ENCODE measurements at places on chromosomes 4 and X.
A peak's percentile ranks its signal among the peaks of the same experiment; 100 is the strongest.

DNA sequence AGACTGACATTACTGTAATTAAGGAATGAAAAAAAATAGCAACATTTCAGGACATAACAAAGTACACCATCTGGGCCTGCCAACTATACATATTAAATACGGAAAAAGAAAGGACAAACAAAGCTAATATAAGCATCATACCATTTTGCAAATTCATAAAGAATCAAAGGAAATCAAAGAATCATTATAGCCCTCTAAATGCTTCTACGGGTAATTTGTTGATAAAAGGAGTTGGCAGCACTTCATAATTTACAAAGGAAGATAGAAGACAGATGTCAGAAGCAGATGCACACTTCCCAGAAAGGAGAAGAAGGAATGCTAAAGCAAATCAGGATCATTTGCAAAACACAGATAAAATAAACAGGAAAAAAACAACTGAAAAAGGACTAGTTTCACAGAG lies 1757.3 kb downstream of the PCDH7 start:
- DNase-seq: no peak

DNA sequence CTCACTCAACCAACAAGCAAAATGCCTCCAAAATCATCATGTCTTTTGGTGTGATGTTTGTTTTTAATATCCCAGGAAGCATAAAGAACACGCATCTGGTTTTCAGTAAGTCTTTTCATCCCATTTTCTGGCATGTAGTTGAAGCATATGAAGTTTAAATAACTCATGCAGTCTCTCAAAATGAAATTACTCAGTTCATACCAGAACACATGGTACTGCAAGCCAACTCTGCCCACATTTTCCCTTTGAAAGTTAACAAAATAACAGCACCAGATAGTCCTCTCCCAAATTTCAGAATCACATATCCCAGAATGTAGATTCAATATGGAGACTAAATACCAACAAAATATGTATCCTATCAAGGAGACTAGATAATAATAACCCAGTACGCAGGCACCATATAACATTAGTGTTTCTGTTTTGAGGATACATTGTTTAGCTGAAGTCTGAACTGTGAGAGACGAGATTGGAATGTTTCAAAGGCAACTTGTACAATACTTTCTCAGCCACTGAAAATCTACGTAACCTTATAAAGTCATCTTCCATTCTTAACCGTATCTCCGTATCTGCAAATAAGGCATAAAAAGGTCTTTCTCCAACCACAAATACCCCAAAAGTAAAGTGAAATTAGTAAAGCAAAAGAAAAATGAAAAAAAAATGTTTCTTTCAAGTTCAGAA lies 23.1 kb downstream of the CORIN start:
- no peak for DNase-seq

DNA sequence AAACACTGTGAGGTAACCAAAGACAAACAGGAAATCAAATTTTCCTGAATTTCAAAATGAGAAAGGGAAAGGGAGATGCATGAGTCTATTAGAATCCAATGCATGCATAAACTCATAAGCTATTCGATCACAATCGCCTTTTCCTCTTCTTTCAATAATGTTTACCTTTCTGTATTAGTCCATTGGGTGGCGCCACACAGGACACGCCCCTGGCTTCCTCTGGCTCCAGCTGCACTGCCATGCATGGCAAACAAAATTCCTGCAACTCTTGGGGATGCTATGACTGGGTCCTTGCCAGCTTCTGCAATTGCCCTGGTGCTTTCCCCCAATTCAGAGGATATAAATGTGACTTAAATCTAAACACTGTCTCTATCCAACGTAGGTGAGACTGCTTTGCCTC lies 424.5 kb upstream of the PCDH7 start:
- DNase-seq: no peak

GRCh38 chr4:46924789-46925529 lies 15.9 kb upstream of the COX7B2 start:
- DNase-seq: no peak

DNA sequence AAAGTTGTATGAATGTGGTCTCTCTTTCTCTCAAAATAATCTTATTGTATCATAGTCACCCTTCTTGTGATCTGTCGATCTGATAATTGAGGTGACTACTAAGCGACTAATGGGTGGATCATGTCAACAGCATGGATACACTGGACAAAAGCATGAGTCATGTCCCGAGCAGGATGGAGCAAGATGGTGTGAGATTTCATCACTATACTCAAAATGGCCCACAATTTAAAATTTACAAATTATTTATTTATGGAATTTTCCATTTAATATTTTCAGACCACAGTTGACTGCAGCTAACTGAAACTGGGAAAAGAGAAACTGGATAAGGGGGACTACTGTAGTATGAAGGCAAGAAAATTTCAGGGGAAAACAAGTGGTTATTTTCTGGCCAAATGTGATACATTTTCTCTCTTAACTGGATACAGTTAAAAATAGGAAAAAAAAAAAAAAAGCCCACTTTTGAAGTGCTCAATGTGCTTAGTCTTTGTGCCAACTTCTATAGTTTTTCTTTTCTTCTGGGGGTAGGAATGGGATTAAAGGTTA lies 25.3 kb downstream of the FAM241A start:
- no peak for DNase-seq

DNA sequence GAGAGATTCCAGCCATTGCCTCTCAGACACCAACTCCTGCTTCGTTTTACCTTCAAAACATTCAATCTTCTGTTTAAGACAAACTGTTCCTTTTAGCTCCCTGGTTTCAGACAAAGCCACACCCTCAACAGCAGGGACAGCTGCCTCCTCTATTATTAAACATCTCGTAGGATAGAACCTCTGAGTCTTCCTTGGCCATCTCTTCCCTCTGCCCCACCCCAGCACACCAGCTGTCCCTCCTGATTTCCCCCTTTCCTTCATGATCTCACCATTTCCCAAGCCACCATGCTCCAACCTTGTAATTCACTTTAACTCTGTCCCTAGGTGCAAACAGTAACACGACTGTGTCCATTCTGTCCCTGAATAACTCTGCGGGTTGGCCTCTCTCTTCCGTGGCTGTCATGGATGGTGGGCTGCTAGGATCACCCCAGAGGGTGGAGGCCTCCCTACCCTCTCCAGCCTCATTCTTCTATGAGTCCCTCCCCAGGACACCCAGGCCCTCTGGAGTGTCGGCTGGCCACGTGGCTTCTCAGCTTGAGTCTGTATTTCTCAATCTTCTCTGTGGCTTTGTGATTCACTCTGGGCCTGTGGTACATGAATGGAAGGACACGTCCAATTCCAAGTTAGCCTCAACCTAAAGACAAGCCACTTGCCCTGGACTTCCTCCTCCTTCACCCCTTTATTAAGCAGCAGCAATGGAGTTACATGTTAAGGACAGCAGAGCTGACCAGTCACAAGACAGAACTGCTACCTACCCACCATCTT lies 349.9 kb downstream of the FBXW7 start:
- no peak for DNase-seq

DNA sequence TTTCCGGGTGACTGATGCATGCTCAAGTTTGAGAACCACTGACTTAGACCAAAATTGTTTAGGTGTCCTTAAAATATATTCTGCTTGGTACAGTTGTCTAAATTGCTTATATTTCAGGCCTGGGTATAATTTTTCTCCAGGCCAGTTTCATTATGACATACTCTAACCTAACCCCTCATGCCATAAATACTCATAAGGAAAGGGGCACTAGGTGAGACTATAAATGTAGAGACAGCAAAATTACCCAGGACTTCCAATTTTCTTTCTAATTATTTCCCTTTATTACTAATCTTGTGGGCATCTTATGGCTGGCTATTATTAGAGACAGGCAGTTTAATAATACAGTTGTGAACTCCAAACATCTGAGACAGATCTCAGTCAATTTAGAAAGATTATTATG lies 150.2 kb downstream of the RRAGB start:
- no peak for DNase-seq

GRCh38 chr4:111707491-111707890 lies 437.8 kb upstream of the FAM241A start:
- no peak for DNase-seq

GRCh38 chr4:88008122-88008742 lies 797 bp downstream of the PKD2 start:
- peak; percentile 32 for DNase-seq

- DNase-seq: no peak
Observed at GRCh38 chr4:141763374-141763773, 127.0 kb downstream of the IL15 start.

GRCh38 chr4:66704243-66704642 lies 841.1 kb downstream of the CENPC start:
- DNase-seq: no peak

DNA sequence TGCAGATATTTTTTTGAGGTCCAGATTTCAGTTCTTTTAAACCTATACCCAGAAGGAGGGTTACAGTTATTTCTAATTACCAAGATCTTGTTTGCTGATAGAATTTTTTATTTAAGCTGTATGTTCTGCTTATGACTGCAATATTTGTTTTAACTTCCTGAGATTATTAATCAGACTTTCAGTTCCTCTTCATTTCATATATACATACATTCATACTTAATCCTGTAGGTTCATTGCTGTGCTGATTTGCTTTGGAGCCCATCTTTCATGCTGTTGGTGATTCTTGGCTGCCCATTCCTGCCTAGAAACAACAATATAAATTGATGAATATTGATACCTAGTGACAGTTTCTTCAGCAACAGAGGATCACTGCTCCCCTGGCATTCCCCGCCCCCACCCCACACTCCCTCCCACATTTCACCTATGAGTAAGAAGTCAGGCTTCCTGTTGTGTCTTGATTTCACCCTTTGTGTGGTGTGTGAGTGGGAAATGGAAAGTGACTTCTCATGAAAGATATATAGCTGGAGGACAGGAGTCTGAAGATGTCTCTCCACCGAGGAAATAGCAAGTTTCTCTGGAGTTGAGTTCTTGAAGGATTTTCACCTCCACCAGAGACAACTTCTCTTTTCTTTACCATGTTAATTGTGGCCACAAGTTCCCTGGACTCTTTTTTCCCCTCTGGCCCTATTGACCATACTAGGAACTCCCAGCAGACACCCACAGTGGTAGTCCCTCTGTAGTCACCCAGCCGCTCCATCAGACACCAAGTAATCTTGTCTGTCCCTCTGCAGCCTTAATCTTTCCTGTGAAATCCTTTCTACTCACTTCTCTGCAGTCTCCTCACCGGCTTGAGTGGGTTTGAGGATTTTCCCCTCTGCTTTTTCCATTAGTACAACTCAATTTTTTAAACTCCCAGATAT lies 118.4 kb downstream of the ASB9 start:
- no peak for DNase-seq

DNA sequence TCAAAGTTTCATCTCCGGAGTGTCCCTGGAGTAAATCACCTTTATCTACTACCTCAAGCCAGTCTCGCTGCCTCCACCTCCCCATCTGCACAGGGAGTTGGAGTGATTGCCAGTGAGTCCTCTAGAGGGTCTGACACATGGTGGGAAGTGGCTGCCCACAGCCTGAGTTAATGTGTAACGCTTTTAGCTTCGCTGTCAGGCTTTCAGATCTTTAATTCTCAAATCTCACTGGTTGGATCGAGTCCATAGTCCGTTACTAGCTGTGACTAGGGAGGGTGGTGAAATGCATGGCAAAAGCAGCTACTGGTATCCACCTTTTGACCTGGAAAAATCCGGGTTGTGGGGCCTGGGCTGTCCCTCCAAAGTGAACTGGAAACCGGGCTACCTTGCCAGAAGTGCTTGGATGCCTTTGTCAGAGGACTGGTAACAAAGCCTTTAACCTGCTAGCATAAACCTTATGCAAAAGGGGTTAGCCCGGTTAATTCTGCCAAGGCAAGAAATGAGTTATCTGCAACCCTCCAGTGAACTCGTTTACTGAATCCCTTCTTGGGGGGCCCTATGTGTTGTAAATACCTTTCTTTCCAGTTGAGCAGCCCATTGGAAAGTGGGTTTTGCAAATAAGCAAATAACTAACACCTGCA lies 5.1 kb upstream of the WDR1 start:
- DNase-seq: no peak

GRCh38 chr4:16890651-16891050 lies 7.8 kb downstream of the LDB2 start:
- no peak for DNase-seq

DNA sequence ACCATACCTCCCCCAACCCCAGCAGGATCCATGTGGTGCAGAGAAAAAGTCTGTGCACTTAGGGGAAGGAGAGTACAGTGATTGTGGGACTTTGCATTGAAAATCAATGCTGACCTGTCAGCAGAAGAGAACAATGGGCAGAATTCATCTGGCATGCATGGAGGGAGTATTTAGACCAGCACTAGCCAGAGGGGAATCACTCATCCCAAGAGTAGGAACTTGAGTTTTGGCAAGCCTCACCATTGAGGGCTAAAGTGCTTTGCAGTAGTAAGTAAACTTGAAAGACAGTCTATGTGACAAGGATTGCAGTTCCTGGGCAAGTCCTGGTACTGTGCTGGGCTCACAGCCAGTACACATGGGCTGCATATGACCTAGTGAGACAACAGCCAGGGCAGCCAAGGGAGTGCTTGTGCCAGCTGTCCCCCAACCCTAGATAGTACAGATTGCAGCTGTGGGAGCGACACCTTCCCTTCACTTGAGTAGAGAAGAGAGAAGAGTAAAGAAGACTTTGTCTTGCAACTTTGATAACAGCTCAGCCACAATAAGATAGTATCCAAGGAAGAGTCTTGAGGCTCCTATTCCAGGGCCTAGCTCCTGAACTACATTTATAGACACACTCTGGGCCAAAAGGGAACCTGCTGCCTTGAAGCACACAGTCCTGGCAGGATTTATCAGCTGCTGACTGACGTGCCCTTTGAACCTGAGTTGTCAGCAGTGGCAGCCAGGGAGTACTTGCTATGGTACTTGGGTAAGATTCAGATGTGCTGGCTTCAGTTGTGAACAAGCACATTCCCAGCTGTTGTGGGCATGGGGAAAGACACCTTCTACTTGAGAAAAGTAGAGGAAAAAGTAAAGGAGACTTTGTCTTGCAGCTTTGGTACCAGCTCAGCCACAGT lies 48.7 kb downstream of the HDX start:
- no peak for DNase-seq

All from RPMI8226 (cell line).